ENCODE measurements at places on chromosomes 11 and 22.

DNA sequence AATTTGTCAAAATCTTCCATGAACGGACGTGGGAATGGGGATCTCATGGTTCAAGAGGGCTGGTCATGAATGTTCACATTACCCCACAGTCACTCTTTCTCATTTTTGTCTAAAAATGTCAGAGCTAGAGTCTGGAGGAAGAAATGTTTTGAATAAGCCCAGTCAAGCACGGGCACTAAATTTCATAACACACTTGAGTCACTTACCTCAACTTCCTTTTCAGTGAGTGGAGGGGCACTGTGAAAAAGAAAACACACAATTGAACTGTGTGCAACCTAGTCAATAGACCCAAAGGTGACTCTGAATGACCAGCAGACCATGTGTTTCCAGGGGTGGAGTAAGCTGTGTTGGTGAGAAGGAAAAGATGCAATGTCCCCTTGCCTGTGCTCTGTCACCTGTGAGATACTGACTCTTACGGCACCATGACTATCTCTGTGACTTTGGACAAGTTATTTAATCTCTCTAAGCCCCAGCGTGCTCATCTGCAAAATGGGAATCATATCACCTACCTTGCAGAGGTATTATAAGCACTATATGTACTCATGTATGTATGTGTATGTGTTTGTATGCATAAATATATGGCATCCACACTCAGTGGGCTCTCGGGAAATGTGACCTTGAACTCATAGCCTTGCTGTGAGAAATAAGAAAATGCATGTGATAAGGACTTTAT, 38.2 kb upstream of the LYVE1 start:
- DNase-seq, result peak; percentile 74

DNA sequence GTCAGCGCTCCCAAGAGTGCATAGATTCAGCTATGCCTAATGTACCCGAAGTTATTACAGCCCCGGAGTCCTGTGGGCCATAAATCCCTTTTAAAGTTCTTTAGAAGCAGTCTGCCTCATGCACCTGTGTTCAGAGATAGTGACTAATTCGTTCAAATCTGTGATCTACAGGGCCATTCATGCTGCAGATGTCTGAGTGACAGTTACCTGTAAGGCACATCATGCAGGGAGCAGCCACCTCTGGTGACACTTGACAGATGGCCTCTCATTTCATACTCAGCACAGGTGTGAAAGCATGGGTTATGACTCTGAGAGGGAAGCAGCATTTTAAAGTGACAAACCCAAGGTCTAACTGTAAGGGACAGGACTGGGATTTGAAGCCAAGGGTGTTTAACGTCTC, 2.4 kb upstream of the E2F8 start:
- no peak for DNase-seq

DNA sequence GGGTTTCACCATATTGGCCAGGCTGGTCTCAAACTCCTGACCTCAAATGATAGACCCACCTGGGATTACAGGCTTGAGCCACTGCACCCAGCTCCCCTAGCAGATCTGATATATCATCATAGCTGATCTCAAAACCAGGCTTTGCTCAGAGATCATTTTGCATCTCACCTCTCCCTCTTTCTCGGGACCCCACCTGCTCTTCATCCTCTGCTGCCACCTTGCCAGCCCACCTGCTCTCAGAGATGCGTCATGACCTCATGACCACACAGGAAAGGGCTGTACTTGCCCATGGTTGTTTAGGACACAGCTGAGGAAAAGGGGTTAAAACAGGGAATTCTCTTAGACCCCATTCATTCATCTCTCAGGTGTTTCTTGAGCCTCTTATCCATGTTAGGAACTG, 27.4 kb downstream of the POU2F3 start:
- no peak for DNase-seq

DNA sequence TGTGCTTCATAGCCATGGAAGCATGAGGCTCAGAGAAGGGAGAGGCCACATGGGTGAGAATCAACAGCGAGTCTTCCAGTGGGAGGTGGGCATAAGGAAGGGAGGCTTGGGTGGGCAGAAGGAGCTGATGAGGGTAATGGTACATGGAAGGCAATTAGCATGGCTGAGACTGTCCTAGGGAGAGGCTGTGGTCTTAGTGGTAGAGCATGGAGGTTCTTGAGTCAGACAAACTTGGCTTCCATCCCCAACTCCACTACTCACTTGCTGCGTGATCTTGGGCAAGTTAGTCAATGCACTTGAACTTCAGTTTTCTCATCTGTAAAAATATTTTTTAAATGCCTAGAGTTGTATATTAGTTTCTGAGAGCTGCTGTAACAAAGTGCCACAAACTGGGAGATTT, 227.2 kb upstream of the E2F8 start:
- no peak for DNase-seq

DNA sequence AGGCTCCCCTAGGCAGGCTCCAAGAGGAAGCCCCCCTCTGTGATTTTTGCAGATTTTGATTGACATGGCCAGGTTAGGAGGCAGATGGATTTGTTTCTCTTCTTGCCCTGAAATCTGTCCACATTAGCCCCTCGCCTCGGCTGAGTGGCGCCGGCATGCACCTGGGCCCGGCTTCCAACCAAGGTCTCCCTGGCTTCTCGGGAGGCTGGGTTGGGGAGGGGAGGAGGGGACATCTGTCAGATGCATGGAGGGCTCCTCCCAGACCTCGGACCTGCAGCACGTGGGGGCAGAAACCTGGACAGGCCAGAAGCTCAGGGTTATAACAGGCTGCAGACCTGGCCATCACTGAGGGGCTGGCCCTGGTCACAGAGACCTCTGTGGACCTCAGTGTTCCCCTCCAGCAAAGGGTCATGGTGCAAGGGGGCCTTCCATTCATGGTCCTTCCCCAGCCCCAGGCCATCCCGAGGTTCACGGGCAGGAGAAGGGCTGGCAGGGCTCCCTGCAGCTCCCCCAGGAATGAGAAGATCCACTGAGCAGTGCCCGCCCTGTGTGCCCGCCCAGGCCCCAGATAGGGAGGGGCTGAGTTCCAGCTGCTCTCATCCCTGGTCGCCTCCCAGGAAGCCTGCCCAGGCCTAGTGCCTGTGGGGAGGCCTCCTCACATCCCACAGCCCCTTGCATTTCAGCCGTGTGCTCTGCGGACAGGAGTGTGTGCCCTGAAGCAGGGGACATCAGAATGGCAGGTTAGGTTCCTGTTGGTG, 747.8 kb downstream of the BRD1 start:
- DNase-seq, result no peak

DNA sequence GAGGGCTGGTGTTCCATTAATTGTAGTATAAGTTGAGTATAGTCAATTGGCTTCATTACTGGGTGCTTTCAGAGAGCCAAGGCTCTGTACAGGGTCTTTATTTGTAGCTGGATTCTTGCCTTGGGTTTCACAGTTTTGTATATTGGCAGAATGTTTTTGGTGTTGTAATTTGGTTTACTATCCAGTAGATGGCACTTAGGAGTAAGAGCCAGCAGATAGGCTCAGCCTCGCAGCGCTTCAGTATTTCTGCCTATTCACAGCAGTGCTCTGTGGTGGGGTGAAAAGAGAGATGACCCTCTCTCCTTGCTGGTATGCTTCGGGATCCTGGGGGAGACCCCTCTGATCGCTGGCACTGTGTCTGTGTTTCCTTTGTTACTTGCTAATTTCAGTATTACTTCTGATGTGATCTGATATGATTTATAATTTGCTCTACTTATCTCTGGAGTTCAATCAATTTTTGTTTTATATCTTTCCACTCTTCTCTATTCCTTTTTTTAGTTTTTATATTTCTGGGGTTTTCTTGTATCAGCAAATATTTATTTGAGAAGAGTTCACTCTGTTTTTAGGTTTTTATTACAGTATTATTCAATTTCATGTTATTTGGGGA, 52.2 kb downstream of the ANO5 start:
- peak; percentile 45 for DNase-seq

- no peak for DNase-seq
Measured at GRCh38 chr11:13962562-13963168, at the start of gene SPON1. Gene SPON1 (plus strand): TSS chr11:13962723. CDS start chr11:13962905, 182 bp downstream.

DNA sequence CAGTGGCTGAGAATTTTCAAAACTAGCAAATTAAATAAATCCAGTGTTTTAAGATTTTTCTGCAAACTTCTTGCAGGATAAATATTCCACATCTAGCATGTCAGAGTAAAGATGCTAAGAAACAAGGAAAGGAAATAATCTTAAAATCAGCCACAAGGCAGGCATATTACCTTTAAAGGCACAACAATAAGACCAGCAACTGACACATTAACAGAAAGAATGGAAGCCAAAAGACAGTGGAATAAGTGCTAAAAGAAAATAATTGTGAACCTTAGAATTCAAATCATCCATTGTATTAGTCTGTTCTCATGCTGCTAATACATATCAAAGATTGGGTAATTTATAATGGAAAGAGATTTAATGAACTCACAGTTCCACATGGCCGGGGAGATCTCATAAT, 132.4 kb downstream of the FAR1 start:
- no peak for DNase-seq

DNA sequence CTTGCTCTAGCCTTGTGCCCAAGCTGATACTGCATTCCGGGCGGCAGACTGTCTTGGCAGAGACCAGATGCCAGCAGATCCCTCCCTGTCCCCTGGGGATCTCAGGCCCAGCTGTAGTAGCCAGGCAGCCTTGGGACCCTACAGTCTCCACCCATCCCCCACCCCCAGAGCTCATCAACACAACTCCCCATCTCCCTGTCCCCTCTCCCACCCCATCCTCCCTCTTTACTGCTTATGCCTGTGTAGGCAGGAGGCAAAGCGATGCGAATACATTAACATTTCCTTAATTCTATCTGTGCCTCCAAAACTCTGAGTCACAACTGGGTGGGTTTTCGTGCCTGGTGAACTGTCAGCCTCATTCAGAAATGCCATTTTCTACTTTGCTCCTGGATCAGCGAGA, 547.6 kb downstream of the BUD13 start:
- DNase-seq, result no peak

DNA sequence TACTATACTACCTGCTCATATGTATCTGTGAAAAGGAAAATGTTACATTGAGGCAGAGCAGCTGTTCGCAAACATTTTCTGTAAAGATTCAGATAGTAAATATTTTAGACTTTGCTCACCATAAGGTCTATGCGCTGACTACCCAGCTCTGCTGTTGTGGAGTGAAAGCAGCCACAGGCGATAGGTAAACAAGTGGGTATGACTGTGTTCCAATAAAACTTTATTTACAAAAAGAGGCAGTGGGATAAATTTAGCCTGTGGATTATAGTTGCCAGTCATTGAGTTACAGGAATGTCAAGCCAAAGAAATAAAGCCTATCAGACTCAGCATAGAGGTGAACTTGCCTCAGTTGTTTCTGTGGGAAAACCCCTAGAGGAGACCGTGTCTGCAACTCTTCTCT, 487.7 kb upstream of the API5 start:
- no peak for DNase-seq

DNA sequence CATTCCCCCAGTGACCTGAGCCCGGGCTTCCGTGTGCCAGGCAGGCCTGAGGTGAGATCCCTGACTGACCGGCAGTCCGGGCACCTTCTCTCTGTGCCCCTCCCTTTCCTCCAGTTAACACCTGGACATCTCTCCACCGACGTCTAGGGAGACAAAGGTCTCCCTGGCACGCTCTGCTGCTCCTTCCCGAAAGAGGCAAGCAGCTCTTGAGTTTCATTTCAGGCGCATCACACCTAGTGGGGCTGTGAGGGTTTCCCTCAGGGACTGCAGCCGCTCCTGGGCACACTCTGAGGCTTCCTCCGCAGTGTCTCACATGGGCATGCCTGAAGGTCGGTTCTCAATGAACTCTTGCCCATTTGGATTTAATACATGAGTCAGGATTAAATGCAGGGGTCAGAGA, 322.7 kb downstream of the CTTN start:
- no peak for DNase-seq

DNA sequence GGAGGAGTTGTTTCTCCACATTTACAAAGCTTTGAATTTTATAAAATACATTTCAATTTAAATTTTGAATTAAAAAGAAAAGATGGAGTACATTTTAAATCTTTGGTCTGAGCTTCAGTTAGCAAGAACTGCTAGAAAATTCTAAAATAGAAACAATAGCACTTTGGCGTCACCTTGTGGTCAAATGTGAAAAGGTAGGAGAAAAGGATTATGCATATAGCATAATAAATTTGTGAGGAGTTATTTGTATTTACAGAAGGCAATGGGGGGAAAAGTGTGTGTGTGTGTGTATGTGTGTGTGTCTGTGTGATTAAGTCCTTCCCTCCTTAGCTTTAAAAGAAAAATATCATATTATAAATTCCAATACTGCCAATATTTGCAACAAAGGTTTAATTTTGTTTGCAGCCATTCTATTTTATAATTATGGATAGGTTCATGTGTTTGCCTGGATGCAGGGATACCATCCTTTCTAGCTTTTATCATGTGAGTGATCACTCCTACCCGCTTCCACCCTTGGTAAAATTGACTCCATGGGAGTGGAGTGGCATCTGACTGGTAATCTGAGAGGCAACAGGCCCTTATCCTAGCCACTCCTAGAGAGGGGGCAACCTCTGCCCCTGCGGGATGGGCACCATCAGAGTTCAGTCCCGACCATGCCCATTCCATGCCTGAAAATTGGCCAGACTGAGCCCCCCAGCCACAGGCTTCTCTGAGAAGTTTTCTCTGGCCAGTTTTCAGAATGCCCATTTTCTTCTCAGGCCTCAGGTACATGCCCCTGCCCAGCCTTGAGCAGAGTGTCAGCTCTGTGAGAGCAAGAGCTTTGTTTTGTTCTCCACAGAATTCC, 13.6 kb upstream of the LGR4 start:
- peak; percentile 58 for DNase-seq

DNA sequence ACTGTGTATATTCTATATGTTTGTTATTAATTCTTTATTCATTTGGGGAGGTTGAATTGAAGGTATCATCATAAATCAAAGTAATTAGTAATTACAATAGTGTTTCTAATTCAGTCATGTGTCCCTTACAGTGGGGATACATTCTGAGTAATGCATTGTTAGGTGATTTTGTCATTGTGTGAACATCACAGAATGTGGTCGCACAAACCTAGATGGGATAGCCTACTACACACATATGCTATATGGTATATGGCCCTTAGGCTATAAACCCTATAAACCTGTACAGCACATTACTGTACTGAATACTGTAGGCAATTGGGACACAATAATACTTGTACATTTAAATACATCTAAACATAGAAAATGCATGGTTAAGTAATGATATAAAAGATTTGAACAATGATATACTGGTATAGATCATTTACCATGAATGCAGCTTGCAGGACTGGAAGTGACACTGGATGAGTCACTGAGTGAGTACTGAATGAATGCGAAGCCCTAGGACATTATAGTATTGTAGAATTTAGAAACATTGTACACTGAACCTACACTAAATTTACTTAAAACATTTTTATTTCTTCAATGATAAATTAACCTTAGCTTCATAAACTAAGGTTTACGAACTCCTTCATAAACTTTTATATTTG, 936.2 kb upstream of the CHORDC1 start:
- DNase-seq, result no peak

Measured in AG10803 (cell line).